Activated naive CD8-positive, alpha-beta T cell treated with anti-CD3 and anti-CD28 coated beads for 36 hours (primary cell): ENCODE measurements at places on chromosomes 2 and 18. TPM values are rescaled to one million over a fixed set of nuclear protein-coding genes. Genes with fewer than 3 reads are reported as not detected.

DNA sequence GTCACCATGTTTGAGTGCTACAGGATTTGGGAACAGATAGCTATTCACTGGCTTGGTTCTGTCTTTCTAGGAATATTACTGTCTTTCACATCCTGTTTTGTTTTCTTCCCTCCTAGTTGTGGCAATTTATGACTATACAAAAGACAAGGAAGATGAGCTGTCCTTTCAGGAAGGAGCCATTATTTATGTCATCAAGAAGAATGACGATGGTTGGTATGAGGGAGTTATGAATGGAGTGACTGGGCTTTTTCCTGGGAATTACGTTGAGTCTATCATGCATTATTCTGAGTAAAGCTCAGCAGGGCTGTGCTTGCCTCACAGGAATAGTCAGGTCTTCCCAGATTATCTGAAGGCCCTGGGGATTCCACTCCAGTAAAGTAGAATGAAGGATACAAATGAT lies 98.9 kb downstream of the ABI2 start:
- no peak for DNase-seq

DNA sequence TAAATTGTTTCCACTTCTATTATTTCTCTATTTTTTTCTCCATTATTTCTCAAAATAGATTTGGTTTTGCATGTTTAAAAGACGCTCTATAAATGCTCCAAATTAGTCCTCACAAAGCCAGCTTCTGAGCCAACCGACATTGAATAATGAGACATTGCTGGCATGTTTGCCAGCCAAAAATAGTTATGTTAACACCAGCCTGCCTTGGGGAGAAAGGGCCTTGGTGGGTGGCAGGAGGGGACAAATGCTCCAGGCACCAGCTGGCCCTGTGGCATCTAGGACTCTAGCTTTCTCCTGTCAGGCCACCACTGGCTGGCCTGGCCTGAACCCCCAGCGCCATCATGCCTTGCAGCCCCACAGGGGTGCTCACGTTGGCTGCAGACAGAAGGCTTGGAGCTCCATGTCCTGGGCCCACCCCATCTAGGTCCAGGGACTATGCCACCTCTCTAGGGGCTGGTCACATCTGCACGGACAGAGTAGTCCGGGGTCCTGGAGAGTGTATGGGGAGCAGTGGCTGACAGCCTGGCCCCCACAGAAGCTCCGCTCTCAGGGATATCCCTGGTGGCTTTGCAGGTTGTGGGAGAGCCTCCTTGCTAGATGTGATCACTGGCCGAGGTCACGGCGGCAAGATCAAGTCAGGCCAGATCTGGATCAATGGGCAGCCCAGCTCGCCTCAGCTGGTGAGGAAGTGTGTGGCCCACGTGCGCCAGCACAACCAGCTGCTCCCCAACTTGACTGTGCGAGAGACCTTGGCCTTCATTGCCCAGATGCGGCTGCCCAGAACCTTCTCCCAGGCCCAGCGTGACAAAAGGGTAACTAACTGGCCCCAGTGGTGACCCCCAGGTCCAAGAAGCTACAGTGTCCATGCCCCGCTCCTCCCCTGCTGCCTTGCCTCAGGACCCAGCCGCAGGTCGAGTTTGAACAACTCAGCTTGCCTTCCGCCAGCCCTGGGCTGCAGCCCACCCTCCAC lies 12.5 kb downstream of the ABCG8 start:
- no peak for DNase-seq

- no peak for DNase-seq
These were observed 15.7 kb downstream of the NDUFV2 start for GRCh38 chr18:9117980-9118841.

DNA sequence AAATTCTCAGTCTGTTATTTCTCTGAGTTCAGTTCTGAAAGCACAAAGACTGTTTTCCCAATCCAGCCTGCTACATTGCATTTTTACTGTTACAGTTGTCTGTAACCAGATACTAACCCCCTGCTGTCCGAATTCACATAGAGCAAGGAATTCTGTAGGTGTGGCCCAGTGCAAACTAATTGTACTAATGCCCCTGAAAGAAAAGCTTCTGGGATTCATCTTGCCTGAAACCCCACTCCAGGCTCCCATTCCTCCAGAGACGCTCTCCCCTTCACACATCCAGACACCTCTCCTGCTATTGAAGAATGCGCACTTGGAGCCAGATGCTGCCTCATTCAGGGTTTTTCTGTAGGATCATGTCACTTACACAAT lies 127.0 kb downstream of the TTC32 start:
- DNase-seq = no peak

DNA sequence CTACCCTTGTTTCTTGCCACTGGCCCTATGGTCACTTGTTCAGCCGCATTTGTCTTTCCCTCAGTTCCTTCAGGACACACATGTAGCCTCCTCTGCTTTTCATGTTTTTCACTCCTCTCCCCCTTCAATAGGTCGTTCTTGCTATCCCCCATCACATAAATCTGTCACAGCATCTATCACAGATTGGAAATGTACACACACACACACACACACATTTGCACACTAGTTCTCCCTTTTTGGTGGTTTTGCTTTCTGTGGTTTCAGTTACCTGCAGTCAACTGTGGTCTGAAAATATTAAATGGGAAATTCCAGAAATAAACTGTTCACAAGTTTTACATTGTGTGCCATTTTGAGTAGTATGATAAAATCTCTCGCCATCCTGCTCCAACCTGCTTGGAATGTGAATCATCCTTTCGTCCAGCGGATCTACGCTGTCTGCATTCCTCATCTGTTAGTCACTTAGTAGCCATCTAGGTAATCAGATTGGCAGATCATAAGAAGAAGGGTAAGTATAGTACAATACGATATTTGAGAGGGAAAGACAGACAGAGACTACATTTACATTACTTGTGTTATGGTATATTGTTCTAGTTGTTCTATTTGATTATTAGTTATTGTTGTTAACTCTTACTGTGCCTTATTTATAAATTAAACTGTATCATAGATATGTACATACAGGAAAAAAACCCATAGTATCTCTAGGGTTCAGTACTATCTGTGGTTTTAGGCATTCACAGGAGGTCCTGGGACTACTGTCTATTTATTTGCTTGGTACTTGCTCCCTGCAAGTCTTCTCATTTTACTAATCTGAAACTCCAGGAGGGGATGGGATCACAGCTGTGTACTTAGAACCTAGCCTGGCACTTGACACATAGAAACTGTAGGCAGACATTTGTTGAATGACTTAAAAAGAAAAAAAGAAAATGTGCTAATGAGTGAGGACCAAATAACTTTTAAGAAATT lies 86.1 kb upstream of the PNPT1 start:
- no peak for DNase-seq

PROC gene
- total RNA-seq = not detected

DSEL gene
- 0.35 TPM for total RNA-seq
